ENCODE measurements at places on chromosomes 13 and 19.
A peak's percentile ranks its signal among the peaks of the same experiment; 100 is the strongest.

DNA sequence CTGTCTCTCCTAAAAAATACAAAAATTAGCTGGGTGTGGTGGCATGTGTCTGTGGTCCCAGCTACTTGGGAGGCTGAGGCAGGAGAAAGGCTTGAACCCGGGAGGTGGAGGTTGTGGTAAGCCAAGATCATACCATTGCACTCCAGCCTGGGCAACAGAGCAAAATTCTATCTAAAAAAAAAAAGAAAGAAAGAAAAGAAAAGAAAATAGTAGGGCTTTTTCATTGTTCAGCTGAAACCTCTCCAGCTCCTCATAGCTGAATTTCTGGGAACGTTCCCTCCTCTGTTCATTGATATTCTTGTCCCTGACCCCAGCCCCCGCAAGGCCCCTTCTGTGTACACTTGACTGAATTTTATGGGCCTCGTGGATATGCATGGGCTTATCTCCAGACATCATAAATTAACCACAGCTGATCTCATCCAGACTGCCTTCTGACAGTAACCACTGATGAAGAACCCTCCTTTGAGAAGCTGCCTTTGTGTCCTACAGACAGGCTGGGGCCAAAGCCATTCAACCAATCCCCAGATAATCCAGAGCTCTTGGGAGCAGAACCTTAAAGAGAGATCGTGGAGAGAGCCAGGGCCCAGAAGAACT, at the start of gene ELSPBP1:
ELSPBP1 (plus strand) TSS at position 424 of the 594 bp plus-strand sequence. CDS start 14,036 bp downstream, outside the sequence.
- peak; percentile 50 for DNase-seq

DNA sequence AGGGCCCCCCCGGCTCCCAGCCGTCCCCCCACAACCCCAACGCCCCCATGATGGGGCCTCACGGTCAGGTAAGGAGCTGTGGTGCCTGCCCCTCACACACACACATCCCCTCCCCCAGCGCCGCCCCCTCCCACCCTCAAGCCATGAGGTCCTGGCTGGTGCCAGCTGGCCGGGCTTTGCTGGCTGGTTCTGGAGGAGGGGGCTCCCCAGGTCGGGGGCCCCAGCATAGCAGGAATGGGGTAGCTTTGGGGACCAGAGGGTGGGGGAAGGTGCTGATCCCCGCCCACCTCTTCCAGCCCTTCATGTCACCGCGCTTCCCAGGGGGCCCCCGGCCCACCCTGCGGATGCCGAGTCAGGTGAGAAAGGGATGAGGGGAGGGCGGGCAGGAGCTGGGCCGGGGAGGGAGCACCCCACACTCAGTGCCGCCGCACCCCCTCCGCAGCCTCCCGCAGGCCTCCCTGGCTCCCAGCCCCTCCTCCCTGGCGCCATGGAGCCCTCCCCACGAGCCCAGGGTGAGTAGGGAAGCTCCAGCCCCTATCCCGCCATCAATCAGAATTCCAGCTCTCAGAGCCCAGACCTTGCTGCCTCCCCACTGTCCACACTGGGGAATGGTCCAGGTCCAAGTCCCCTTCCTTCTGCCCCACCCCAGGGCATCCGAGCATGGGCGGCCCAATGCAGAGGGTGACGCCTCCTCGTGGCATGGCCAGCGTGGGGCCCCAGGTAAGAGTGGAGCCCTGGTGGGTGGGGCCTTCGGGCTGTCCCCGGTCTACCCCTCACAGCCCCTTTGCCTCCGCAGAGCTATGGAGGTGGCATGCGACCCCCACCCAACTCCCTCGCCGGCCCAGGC, 6.4 kb downstream of the ISYNA1 start:
- no peak for DNase-seq

DNA sequence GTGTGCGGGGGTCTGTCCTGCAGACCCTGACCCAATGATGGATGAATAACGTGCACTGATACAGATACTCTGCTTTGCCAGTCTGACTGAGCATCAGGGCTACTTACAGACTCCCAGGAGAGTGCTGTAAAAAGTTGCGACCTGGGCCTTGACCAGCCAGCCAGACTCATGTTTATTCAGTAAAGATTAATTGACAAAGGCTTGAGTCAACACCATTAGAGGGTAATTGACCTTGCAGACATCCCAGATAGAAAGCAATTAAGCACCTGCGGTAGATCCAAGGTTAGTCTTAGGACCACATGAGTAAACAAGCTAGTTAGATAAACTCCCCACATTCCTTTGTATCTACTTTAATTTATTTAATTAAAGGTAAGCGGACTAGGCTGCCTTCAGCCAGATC, 10.4 kb downstream of the NUDT19 start:
- no peak for DNase-seq

GRCh38 chr13:42211704-42212464, 60.1 kb upstream of the AKAP11 start:
- DNase-seq = no peak

- DNase-seq = no peak
These were observed 16.1 kb downstream of the COL4A1 start for GRCh38 chr13:110290826-110291225.

DNA sequence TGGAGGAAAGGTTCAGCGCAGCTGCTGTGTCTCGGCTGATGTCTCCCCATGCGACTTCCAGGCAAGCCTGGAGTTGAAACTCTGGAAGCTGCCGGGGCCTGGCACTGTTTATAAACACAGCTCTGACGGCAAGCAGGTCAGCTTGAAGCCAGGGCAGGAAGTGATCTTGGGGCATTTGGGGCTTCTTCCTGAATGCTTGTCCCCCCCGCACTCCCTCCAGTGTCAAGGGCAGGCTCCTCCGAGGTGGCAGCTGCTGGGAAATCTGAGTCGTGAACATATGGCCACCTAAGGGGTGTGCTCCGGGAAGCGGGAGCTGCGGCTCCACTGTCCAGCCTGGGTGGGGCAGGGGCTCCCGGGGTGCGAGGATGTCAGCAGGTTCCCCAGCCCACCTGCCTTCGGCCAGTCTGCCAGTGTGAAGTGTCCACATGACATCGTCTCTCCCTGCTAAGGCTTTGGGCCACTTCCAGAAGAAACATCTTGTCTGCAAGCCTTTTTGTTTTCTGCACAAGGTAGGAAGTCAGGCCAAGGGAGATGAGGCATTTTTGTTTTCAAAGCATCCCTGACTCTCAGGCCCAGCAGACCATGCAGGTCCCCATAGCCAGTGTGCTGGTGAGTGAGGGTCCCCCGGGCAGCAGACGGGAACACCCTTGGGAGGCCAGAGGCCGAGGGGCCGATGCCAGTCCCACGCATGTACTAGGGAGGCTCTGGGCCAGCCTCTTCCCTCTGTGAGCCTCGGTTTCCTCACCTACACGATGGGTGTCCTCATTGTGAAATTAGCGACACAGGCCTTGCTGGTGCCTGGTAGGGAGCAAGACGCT, 2.7 kb downstream of the PIAS4 start:
- DNase-seq = no peak

DNA sequence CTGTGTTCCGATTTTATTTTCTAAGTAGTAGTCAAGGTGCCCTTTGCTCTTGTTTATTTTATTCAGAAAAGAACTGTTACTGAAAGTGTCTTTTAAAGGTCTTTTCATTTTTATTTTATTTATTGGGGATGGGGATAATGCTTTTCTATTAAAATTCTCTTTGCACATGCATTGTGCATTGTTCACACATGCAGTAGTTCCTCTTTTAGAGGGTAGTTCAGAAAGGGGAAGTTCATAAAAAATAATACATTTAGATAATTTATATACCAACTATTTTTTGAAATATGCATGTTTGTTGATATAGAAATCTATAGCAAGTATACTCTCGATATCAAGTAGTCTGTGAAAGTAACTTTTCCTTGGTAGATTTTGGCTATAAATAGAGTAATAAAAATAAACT, 3.5 kb downstream of the GPC5 start:
- DNase-seq = no peak

DNA sequence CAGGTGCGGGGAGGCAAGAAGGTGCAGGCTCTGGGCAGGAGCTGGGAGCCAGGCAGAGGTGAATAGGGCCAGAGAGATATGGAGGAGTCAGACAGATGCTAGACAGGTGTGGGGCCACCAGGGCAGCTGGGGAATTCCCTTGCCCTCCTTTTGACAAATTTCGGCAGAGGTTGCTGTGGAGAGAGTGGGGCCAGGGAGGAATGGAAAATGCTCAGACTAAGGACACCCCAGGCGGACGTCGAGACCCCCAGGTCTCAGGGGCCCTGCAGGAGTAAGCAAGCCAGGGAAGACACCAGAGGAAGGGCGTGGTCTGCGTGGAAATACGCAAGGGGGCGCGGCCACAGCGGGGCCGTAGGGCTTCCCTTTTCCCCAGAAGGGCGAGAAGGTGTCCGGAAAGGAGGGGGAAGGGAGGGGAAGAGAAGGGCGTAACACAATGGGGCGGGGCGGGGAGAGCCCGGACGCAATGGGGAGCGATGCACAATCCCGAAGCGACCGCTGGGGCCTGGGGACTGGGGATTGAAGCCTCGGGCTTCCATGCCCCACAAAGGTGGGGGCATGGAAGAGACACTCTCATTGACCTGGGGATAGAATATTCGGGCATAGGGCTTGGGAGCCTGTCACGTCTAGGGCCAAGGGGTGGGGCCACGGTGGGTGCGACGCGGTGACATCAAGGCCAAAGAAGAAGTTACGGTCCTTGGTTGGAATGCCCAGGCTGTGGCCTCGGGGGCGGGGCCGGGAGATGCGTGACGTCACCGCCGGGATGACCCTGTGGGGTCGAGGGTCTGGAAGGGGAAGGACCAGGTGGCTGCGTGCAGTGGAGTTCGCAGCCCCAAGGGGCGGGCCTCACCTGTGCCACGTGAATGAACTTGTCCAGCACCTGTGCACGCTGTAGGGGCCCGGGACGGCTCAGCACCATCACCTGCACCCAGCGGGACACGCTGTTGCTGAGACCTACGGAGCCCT, 8.2 kb downstream of the RASGRP4 start:
- no peak for DNase-seq

GRCh38 chr13:24165746-24166145, 5.2 kb downstream of the SPATA13 start:
- no peak for DNase-seq

DNA sequence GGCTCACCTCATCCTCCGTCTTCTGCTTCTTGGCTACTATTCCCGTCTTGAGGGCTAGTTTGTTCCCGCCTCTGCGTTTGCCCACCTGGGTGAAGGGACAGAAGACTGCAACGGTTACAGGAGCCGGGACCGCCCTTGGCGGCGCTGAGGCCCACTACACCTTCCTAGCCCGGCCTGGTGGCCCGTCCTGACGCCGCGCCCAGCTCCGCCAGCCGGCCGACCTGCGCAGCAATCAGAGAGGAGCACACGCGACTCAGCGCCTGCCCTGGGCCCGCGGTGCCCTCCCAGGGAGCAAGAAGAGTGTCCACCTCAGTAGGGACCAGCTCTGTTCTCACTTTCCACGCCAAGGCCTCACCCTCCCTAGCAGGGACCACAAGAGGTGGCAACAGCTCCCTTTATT, 3.1 kb downstream of the TRIR start:
- no peak for DNase-seq

DNA sequence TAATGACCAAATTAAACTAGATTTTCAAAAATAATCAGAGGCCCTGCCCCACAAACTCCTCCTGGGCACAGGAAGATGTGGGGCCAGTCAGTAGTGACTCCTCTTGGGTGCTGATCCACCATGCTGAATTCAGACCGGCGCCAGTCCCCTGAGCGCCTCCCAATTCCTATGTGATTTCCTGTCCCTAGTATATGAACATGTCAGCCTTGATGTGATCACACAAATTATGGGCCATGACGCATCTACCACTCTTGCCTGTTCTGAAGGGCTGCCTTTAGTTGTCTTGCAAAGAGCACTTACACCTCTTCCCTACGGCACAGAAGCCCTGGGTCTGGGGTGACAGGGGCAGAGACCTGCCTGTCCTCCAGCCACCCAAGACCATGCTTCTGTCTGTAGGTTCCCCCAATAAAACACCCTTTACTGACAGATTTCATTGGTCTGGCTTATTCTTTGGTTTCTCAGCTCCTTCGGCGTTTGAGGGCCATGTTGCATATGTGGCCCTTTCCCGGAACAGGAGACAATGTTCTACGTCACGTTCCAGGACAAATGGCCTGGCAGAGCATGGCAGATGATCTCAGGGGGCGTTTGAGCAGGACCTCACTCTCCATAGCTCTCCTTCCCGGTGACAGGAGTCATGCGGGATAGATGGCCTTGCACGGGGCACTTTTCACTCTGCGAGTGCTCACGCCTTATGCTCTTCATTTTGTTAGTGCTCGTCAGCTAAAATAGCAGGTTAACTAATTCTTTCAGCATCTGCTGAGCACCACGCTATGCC, 5.6 kb upstream of the ATP11A start:
- DNase-seq = no peak

GRCh38 chr19:49421039-49421877, 2.0 kb downstream of the PTH2 start:
- DNase-seq = peak; percentile 77

- DNase-seq = peak; percentile 29
These were observed 53.2 kb downstream of the C13orf42 start for GRCh38 chr13:51057906-51058305.

DNA sequence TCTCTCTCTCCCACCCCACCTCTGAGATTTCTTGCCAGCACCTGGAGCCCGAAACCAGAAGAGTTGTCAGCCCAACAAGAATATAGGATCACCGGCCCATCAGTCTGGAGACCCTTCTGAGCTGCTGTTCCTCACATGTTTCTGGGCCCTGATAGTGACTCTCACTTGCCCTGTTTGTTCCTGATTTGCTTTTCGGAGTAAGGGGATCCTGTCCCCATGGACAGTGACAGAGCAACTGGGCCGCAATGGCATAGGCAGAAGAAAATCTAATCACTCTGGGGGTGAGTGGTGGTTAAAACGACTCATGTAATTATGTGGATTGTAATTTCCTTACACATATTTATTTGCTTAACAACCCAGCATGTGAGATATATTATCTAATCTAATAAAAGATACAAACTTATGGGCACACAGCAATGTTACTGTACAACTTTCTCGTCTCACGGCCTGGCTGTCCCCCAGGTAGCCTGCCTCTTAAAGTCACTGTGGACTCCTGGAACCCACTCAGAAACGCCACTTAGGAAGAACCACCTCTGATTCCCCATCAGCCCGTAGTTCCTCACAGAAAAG, 663 bp upstream of the SMAD9 start:
- DNase-seq = peak; percentile 57

- no peak for DNase-seq
These were observed 9.5 kb downstream of the RASL11A start for GRCh38 chr13:27280009-27280656.

- DNase-seq = no peak
These were observed 18.5 kb upstream of the FAM216B start for GRCh38 chr13:42762917-42763316.

DNA sequence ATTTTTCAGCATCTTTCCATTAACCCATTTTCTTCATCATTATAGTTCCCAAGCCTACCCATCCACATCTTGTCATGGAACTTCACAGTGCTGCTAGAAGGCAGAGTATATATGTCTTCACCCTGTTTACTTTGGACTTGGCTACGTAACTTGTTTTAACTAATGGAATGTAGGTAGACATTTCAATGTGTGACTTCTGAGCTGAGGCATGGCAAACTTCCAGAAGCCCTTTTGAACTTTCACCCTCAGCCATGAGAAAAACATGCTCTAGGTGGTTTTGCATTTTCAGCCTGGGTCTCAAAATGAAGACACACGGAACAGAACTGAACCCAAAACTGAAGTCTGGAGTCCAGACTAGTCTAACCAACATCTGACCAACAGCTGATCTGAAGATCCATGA, 3.2 kb downstream of the TEX30 start:
- no peak for DNase-seq

GRCh38 chr13:37598597-37598996, at the start of gene POSTN:
TSS of gene POSTN (minus strand) at chr13:37598768. CDS start at chr13:37598726, 42 bp downstream.
- DNase-seq = no peak

GRCh38 chr19:52115526-52116053, 20.0 kb upstream of the ZNF841 start:
- DNase-seq = no peak

GRCh38 chr19:40252395-40252794, 25.9 kb upstream of the CCNP start:
- DNase-seq = no peak

GRCh38 chr13:20264271-20265018, 32.3 kb upstream of the GJB6 start:
- DNase-seq = no peak

Data from SK-N-DZ (cell line).